ENCODE measurements at places on chromosomes 13 and 19.

DNA sequence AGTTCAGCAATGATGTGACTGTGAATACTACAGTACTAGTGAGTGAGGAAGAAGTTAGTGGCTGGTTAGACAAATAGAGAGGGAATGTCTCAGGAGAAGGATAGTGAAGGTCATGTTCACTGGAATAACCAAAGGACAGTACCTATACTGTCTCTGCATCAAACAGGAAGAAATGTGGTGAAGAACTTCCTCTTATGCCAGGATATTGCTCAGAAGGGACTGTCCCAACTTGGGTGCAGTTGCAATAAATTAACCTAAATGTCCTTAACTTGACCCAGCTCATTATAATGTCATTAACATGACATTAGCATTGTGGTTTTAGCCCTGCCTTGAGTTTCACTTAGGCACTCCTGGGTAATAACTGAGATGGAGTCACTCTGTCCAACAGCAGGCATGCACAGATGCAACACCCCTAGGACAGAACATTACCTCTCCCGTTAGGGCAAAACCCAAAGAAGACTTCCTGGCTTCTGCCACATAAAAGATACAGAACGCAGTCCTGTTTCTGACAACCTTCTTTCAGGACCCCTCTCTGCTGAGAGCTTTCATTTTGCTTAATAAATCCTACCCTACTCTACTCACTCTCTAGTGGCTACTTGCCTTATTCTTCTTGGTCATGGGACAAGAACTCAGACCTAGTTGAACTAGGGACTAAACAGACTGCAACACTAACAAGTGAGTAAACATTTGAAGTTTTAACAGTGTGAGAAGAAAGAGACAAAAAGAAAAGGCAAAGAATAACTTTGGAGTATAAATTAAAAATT lies 1591.6 kb upstream of the MIR17HG start:
- no peak for DNase-seq

- peak; percentile 79 for DNase-seq
These were observed 47.0 kb upstream of the PNMA8B start for GRCh38 chr19:46542428-46543230.

DNA sequence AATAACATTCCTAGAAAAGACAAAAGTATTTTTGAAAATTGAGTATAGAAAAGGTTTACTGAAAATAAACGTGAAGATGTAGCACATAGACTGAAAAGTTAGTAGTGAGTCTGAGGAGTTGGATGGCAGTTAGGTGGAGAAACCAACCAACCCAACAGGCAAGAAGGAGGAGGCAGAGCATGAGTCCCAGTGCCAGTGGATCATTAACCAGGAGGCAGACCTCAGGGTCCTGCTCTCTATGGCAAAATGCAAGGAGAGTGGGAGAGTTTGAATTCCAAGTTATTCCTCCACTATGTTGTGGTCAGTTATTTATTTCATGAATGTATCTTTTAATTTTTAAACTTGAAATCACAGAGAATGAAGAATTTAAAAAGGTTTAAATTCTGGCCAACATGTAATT lies 446.4 kb downstream of the GPC6 start:
- no peak for DNase-seq

- no peak for DNase-seq
These were observed 609.5 kb downstream of the UQCRFS1 start for GRCh38 chr19:28603453-28603852.

GRCh38 chr19:30890033-30890432 lies 459.2 kb downstream of the TSHZ3 start:
- DNase-seq = no peak

DNA sequence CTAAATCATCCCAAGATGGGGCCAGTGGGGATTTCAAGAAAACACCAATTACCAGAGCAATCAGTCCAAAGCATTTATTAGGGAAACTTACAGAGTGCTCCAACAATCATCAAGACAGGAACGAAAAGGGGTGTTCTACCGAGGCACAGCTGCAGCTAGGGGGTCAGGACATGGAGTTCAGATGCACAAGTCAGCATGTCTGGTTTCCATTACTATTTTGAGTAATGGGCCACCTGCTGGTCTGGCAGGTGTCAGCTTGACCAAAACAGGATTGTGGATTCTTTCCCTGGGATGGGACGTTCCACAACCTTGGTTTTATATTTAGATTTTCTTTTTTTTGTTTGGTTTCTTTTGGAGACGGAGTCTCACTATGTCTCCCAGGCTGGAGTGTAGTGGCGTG lies 3.9 kb upstream of the UBL5 start:
- DNase-seq = no peak

GRCh38 chr13:28100150-28101121 lies at the start of gene FLT3:
Gene FLT3 (minus strand): TSS chr13:28100576. CDS start chr13:28100510, 66 bp downstream.
- peak; percentile 93 for DNase-seq

DNA sequence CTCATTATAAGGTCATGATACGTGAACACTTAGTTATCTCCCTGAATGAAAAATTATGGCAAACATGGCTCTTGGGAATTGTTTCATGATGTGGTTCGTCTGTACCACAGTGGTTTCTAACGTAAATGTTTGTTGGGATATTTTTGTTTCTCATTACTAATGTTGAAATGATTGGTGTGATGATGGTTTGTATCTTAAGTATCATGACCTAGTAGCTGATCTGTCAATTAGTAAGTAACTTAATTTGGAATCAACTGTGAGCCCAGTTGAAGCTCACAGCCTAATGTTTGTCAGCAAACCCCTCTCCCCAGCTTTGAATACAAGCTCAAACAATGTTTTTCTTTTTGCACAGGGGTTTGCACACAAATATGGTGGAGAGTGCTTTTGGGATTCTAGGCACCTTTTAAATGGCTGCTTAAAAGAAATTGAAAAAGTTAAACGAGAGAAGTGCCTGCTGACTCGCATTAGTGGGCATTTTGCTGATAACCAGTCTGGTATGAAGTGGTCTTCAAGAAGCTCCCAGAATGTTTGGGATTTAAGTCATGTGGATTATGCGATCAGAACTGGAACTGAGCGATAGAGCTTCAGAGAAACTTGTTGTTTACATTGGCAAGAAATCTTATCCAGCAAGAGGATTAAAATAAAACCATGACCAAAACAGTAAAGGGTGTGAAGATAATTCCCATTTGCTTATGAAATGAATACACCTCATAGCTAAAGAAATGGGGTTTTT lies 68.2 kb downstream of the LMO7 start:
- DNase-seq = no peak

DNA sequence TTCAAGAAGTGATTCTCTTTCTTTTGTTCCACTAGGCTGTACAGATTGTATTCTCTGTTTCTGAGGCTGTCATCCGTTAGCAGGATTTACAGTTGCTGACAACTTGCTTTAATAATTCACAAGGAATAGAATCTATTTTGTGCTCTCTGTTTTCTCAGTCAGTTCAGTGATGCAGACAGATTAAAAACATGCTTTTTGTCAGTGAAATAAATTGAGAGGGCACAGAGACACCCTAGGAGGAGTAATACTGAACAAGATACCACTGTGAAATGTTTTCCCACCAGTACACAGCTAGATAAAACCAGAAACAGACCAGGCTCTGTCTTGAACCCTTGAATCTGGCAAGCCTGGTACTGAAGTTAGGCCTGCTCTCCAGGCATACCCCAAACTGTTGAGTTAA lies 58.7 kb downstream of the LACC1 start:
- DNase-seq = no peak

DNA sequence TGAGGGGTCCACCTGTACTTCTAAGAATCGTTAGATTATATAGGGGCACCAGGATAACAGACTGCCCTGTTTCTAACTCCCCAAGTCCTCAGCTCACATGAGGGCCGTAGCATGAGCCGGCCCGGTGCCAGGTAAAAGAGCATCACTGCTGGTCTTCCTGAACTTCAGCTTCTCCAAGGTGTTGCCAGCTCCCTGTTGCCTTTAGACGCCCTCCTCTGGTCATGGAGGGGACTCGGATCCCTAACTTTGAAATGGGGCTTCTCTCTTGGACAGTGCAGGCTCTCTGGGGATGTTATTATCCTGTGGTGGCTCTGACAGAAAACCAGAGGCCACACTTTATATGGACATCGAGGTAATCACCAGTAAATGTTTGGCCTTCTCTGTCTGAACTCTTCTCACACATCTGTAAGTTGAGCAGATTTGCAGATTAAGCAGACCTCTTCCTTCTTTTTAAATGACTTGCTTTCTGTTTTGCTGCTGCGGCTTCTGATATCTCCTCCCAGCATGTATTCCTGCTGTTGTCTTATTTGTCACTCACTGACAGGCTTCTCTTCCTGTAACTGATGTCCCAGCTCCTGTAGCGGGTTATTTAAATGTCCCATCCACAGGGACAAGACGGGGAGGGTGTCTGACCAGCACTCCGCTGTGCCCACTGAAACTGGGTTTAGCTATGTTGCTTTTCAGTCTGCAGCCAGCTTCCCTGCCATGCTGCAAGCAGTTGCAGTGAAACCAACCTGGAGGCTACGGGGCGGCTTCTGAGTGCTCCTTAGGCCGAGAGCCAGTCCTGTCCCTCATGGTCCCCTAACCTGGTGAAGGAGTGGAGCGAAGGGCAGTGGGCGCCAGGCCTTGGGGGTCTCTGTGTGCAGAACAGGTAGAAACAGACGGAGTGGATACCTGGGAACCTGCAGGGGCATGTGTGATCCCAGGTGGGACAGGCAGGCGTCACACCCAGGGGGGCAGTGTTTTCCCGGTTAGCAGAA lies 39.2 kb downstream of the TSSK6 start:
- peak; percentile 85 for DNase-seq

GRCh38 chr19:1825909-1826556 lies 14.0 kb upstream of the ATP8B3 start:
- DNase-seq = peak; percentile 99

- DNase-seq = no peak
These were observed 388.3 kb downstream of the COG6 start for GRCh38 chr13:40043764-40044163.

DNA sequence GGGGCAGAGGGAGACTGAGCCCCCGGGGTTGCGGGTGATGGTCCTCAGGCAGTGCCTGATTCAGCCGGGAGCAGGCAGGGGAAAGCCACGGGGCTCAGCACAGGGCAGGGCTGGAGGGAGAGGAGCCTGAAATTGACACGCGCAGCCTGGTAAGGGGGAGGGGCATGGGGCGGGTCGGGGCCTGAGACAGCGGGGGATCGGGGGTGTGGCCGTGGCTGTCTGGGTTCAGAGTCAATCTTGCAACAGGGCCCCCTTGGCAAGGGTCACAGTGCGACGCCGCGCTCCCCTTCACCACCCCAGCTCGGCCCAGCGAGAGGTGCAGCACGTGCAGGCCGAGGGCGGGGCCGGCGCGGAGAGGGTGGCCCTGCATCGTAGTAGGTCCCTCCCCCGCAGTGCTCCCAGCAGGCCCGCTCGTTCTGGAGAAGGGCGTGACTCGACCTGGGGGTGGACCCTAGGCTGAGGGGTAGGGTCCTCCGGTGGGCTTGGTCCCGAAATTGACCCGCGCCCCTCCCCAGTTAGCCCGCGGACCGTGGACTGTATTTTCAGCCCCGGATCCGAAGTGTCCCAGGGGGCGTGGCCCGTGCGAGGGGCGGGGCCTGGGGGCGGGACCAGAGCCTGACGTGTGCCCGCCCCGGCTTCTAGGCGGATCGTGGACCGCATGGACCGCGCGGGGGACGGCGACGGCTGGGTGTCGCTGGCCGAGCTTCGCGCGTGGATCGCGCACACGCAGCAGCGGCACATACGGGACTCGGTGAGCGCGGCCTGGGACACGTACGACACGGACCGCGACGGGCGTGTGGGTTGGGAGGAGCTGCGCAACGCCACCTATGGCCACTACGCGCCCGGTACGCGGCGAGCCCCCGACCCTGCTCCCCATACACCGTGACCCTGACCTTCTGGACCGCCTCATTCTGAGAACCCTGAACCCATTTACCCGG lies 6.0 kb downstream of the RCN3 start:
- peak; percentile 96 for DNase-seq

Data from H7 (cell line).